Choroid plexus epithelial cell (primary cell): ENCODE measurements at places on chromosomes 11 and 22.
A peak's percentile ranks its signal among the peaks of the same experiment; 100 is the strongest.

- peak; percentile 36 for DNase-seq
Measured at GRCh38 chr11:78332174-78332866, 85.3 kb downstream of the GAB2 start.

GRCh38 chr11:105033343-105033742, 1.6 kb downstream of the CASP1 start:
- no peak for DNase-seq

- no peak for DNase-seq
Measured at GRCh38 chr22:45948081-45948648, 28.8 kb downstream of the WNT7B start.

DNA sequence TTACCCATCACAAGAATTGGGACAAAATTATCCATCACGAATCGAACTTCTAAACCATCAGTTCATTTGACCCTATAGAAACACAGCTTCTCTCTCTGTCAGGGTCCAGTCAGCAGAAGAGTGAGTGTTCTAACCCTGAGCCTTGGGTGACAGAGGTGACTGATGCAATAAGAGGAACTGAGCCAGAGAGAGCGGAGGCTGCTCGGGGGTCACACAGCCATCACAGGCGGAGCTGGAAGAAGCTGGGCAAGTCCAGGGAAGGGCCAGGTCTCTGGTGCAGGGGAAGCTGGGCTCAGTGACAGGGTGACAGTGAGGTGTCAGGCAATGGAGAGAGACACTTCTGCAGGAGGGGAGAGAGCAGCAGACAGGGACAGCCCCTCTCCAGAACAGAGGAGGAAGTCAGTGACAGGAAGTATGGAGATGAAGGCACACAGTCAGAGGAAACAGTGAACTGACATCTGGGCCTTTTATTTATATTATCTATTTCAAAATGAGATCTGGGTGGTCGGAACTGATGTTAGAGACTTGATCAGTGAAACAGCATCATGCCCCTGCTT, 184.0 kb upstream of the TBCEL start:
- DNase-seq: no peak

DNA sequence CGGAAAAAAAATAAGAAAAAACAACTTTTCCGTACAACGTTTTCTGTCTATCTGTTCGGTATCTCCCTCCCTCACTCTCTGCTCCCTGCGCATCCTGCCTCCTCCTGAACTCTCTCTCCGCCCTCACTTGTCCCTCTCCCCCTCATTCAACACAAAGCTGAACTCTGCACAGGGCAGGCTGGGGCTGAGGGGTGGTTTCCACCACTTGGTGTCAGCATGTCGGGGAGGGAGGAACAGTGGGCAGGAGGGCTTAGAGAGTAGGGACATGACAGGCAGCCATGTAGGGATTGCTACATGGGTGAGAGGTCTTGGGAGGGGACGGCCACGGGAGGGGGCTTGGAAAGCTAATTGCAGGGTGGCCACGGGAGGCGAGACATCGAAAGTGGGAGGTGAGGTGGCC, 17.6 kb downstream of the SLC22A12 start:
- DNase-seq: no peak

GRCh38 chr11:124896821-124897391, 759 bp downstream of the ROBO4 start:
- no peak for DNase-seq

DNA sequence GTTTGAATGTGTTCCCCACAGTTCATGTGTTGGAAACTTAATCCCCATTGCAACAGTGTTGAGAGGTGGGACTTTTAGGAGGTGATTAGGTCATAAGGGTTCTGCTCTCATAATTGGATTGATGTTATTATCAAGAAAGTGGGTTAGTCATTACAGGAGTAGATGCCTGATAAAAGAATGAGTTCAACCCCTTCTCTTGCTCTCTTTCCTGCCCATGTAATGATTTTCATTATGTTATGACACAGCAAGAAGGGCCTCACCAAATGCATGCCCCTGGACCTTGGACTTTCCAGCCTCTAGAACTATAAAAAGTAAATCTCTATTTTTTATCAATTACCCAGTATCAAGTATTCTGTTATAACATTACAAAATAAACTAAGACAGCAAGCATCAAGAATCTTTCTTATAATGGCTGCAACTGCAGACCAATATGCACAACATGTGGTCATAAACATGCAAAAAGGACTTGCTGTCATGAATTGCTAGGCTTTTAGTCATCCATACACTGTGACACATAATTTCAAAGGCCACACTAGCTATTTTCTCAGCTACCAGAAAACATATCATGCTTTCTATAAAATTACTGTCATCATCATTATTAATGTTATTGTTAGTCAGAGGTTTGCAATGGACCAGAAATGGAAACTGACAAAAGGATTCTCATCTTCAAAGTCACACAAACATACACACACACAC, 99.9 kb upstream of the GUCY1A2 start:
- DNase-seq: no peak

DNA sequence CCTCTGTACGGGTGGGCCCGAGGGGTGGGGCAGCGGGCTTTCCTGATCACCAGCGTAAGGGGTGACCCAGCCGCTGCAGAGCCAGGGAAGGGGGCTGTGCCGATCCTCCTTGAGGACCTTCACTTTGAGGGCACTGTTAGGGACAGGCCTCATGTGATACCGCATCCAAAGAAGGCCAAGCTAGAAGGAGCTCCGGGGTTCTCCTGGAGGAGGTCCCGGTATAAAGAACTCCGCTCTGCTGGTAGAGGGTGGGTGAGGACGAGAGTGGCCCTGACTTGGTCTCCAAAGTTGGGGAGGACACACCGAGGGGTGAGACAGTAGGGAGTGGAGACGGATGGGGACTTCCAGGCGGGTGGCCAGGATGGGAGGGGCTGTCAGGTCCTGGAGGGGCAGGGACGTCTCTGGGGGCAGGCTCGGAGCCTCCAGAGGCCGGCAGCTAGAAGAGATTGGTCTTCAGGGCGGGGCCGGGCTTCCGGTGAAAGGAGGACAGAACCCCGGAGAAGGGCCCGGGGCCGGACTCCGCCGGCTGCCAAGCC, 4.6 kb downstream of the PHOX2A start:
- DNase-seq: peak; percentile 47

- peak; percentile 53 for DNase-seq
Measured at GRCh38 chr11:117851852-117852251, 24.6 kb downstream of the FXYD6 start.
